Mammary microvascular endothelial cell (primary cell): ENCODE measurements at places on chromosomes 12 and 14. TPM values are rescaled to one million over a fixed set of nuclear protein-coding genes. Genes with fewer than 3 reads are reported as not detected.

Gene GALNT6
- total RNA-seq = 64.8 and 94.2 TPM in 2 replicates

Gene CYP27B1
- total RNA-seq = 0.53 and 1.6 TPM in 2 replicates

Gene C12orf50
- not detected in 2 replicates for total RNA-seq

Gene TAS2R30
- 0.05 and 0.20 TPM in 2 replicates for total RNA-seq

Gene NKX2-1
- total RNA-seq = not detected in 2 replicates
